IMR-90 (cell line): ENCODE measurements at places on chromosomes 16 and 17.

- no peak for DNase-seq
These were observed 58.7 kb upstream of the ZNF423 start for GRCh38 chr16:49914657-49915056.

DNA sequence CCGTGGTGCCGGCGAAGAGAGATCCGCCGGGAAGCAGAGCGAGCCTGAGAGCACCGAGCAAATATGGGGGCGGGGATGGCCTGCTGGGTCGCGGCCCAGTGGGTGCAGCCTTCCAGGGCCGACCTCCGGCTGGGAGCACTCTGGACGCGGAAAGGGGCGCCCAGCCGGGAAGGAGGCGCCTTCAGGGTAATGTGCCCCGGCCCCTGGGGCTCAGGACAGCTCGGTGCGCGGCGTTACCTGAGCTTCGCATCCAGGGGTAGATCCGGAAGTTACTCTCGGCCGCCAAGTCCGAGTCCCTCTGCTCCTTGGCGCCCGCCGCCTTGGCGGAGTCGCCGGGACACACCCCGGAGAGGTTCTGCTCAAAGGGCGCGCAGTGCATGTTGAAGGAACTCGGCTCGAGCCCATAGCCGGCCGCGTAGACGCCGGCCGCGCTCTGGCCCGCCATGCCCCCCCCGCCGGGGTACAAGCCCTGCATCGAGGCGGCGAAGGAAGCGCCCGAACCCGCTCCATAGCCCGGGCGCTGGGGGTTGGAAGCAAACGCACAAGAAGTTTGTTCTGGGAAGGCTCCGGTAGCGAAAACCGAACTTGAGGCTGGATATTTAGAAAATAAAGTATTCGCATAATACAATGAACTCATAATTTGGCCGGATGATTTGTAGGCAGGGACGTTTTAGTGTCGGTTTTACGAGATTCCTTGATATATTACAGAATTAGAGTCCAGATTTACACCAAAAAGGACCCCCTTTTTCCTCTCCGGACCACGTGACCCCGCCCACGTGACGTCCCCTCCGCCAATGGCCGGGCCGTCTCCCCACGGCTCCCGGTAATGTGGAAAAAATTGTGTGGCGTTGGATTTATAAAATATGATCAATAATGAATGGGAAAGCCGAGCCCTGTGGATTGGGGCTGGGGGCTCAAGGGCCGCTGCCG lies at the start of gene HOXB7:
HOXB7 (minus strand) TSS at position 736 of the 930 bp plus-strand sequence; CDS start at position 637, 99 bp downstream.
- peak; percentile 62 for DNase-seq

GRCh38 chr16:54987081-54987480 lies 56.4 kb downstream of the IRX5 start:
- no peak for DNase-seq

DNA sequence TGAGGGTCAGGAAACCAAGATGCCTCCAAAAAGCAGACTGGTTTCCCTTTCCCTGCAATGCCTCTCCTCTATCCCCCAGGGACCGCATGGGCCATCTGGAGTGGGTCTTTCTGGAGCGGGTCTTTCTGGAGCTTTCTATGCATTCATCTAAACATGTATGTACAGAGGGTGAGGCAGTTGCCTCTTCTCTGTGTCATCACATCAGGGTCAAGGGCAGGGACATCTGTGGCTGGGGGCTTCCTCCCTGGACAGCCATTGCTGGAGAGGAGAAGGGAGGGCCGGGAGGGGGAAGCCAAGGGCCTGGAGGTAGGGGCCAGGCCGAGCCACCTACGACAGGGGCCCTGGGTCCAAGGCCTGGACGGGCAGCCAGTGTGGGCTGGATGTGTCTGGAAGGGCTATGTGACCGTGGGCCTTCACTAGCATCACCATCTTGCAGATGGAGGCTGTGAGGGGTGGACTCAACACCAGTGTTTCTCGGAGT lies 840 bp downstream of the ADCY7 start:
- DNase-seq: no peak

- no peak for DNase-seq
These were observed 168.6 kb downstream of the HAPSTR1 start for GRCh38 chr16:9259914-9260608.

DNA sequence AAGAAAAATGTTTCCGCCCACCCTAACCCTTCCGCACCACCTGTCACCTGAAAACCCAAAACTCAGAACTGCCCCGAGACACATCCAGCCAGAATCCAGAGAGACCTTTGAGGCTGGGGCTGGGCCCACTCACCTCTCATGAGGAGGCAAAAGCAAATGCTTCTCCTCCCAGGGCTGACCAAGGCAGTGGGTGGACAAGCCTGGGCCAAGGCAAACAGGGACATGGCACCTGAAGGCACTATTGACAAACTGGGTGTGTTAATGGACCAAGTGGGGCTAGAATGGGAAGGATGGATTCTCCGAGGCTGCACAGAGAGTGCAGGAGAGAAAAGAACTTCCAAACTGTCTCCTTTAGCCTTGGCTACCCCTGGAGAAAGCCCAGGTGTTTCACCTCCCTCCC lies 54.4 kb downstream of the SOX9 start:
- no peak for DNase-seq

GRCh38 chr16:87690911-87691685 lies 74.7 kb downstream of the KLHDC4 start:
- DNase-seq: no peak

GRCh38 chr16:66457888-66458287 lies 30.8 kb downstream of the BEAN1 start:
- DNase-seq: peak; percentile 5

- DNase-seq: peak; percentile 5
These were observed 635 bp downstream of the SCPEP1 start for GRCh38 chr17:56978441-56979090.

- DNase-seq: no peak
These were observed 34.5 kb upstream of the TMC5 start for GRCh38 chr16:19382887-19383816.

- no peak for DNase-seq
These were observed 66.1 kb upstream of the SIAH1 start for GRCh38 chr16:48451323-48451722.

DNA sequence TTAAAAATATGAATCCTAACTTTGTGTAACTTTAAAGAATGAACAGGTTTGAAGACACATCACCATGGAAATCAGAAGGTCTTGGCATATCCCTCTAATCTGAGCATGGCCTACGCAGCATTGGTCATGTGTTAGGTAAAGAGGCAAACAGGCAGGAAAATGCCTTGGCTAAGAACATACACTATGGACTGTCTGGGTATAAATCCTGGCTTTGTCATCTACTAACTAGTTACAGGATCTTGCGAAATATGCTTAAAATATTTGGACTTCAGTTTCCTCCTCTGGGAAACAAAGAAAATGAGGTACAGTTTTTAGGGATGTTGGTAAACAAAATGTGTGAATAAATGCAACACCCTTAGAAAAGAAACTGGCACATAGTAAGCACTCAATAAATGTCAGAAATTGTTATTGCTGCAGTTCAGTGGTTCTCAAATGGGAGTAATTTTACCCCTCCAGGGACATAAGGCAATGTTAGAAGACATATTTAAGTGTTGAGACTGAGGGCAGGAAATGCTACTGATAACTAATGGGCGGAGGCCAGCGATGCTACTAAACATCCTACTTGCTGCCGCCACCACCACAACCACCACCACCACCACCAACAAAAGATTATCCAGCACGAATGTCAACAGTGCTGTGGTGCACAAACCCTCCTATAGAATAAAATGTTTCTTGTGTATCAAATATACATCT lies 770.8 kb upstream of the SOX9 start:
- peak; percentile 33 for DNase-seq

DNA sequence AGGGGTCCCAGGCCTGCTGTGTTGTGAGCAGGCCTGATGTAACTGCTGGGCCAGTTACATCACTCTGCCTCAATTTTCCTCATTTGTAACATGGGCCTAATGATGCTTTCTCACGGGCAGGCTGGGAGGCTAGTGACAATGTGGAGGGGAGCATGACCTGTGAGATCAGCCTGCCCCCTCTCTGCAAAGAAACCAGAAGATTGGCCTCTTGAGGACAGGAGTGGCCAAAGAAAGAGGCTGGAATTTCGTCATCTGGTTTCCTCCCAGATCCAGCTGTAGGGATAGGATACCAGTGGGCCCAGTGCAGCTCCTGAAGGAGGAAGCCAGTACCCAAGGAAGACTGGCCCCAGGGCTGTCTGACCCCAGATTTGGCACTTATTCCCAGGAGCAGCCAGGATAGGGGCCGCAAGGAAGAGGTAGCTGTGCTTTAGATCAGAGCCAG lies 615 bp upstream of the SREBF1 start:
- DNase-seq: peak; percentile 81

GRCh38 chr17:13297183-13297582 lies 279.4 kb upstream of the ELAC2 start:
- no peak for DNase-seq

- no peak for DNase-seq
These were observed 370.0 kb downstream of the KCNJ2 start for GRCh38 chr17:70539132-70539924.

DNA sequence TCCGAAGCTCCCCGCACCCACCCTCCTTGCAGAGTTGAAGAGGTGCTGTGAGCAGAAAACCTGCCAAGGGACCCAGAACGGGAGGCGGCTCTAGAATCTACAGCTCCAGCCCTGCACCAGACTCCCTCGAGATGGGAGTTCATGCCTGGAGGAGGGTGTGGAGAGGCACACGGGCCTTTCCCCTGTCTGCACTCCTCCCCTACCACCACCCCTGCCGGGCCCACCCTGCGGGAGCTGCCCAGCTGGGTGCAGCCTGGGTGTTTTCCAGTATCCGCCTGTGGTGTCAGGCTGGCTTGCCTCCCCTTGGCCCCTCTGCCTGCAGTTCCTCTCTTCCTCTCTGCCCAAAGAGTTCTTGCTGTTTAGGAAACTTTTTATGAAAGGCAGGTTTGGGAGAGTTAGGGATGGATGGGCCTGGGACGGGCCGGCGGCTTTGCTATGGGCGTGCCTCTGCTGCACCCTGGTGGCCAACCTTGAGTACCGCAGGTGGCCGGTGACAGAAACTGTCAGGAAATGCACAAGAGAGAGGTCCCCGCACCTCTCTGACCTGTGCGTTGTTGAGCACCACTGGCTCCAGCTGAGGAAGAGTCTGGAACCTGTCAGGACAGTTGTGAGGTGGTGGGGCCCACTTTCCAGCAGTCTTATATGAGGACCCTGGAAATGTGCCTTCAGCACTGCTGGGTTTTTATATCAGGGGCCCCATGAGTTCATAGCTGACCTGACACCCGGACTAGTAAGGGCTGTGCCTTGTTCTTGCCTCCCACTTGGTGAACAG lies 354.1 kb downstream of the SEC14L1 start:
- DNase-seq: peak; percentile 68

- DNase-seq: no peak
These were observed 15.6 kb upstream of the FOXJ1 start for GRCh38 chr17:76156662-76156991.

GRCh38 chr17:48213797-48214196 lies 106.2 kb downstream of the SNX11 start:
- no peak for DNase-seq
